ENCODE measurements at places on chromosomes 3 and 15. TPM values are rescaled to one million over a fixed set of nuclear protein-coding genes. Genes with fewer than 3 reads are reported as not detected.

BHLHE40 gene
- 20.6 TPM for total RNA-seq

FAM107A gene
- total RNA-seq: 0.99 TPM

SLC26A6 gene
- 16.8 TPM for total RNA-seq

IQCF6 gene
- total RNA-seq: not detected

DAZL gene
- not detected for total RNA-seq

ALDH1A2 gene
- 7.0 TPM for total RNA-seq

PIERCE2 gene
- total RNA-seq: 2.4 TPM

IL12A gene
- total RNA-seq: 0.19 TPM

ZDHHC19 gene
- not detected for total RNA-seq

CACNA1D gene
- total RNA-seq: 0.44 TPM

ADIPOQ gene
- not detected for total RNA-seq

A4GNT gene
- total RNA-seq: not detected

CFAP20DC gene
- 1.1 TPM for total RNA-seq

PTH1R gene
- 0.13 TPM for total RNA-seq

SLC28A1 gene
- not detected for total RNA-seq

WDR72 gene
- not detected for total RNA-seq

ABHD10 gene
- total RNA-seq: 37.4 TPM

CHRNB4 gene
- not detected for total RNA-seq

ISG20 gene
- total RNA-seq: 10.5 TPM

LOXL1 gene
- total RNA-seq: 204 TPM

FBXO40 gene
- total RNA-seq: not detected

SERINC4 gene
- total RNA-seq: under 0.01 TPM

GNAT1 gene
- total RNA-seq: not detected

NPRL2 gene
- total RNA-seq: 22.1 TPM

Measured in aortic smooth muscle cell (primary cell).